Stimulated activated CD4-positive, alpha-beta T cell treated with anti-CD3 and anti-CD28 coated beads, Interleukin-2, amount 100 ng/mL, for 4 hours (primary cell): ENCODE measurements at places on chromosomes 6 and 20.

DNA sequence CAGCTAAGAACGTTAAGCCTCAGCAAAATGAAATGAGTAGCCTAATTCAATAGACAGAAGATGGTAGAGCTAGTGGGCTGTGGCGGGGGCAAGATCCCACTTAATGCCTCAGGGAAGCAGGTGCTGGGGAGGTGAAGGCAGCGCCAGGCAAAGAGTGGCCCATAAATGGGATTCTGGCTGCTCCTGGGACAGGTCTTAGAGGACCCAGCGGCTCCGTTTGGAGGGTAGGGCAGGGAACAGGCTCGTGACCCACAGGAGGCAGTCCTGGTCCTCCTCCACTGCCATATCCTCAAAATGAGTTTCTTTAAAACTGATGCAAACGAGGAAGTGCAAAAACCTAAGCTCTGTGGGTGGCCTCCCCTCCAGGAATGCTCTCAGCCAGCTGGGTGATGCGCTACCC, 32.7 kb downstream of the SAYSD1 start:
- no peak for DNase-seq

DNA sequence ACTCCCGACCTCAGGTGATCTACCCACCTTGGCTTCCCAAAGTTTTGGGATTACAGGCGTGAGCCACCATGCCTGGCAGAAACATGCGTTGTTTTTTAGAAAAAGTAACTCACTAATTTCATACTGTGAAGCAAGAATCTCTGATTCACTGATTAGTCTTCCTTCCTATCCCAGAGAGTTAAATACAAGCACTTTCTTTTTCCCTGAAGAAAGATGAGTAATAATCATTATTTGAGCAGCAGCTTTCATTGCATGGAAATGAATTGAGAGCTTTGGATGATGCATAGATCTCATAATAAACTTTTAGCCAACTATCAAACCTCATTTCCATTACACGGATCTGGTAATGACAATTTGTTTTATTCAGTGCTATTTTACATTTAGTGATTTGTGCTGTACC, 892.5 kb upstream of the EYS start:
- DNase-seq, result no peak

DNA sequence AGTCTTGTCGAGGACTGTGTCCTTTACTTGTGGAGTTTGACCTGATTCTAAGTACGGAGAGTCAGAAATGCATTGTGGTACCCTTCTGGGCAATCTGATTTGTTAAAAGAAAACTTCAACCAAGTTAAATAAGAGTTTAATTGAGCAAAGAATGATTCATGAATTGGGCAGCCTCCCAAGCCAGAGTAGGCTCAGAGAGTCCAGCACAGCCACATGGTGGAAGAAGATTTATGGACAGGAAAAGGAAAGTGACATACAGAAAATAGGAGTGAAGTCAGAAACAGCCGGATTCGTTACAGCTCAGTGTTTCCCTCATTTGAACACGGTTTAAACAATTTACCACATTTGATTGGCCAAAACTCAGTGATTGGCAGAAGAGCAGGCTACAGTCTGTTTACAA, 329.2 kb downstream of the DHX35 start:
- no peak for DNase-seq

- DNase-seq, result no peak
Measured at GRCh38 chr6:122621638-122622037, 11.4 kb downstream of the PKIB start.

DNA sequence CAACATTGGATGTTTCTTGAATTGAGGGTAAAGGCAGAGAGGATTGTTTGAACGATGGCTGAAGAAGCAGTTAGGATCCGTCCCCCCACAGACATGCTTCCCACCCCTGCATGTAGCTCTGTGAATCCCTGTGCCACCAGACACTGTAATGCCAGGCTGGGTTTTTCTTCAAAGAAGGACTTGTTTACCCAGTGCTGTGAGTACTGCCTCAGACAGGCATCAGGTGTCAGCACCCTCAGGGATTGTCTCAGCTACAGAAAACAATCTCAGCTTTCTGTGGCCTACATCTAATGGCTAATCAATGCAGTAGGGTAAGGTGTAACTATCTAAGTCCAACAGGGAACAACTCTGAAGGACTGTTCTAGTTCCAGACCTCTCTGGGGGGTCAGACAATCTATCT, 853.0 kb upstream of the EPHA7 start:
- DNase-seq, result no peak

GRCh38 chr6:123064038-123064437, 68.0 kb downstream of the CLVS2 start:
- DNase-seq, result no peak

GRCh38 chr20:56422076-56422823, 10.2 kb downstream of the CASS4 start:
- DNase-seq, result no peak

DNA sequence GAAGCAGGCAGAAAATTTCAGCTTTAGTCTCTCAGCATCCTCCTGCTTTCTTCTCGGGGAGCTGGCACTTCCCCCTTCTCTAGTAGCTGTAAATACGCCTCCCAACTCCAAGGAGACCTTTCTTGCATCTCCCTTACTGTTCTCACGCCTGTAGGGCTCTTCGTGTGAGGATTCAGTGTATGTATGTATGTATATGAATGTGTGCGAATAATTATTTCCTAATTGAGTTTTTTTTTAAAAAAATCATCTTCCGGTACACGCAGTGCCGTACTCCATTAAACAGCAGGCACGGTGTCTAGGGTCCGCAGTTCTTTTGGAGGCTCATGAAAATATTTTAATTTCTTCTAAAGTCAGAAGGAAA, 85.4 kb downstream of the HFE start:
- no peak for DNase-seq

DNA sequence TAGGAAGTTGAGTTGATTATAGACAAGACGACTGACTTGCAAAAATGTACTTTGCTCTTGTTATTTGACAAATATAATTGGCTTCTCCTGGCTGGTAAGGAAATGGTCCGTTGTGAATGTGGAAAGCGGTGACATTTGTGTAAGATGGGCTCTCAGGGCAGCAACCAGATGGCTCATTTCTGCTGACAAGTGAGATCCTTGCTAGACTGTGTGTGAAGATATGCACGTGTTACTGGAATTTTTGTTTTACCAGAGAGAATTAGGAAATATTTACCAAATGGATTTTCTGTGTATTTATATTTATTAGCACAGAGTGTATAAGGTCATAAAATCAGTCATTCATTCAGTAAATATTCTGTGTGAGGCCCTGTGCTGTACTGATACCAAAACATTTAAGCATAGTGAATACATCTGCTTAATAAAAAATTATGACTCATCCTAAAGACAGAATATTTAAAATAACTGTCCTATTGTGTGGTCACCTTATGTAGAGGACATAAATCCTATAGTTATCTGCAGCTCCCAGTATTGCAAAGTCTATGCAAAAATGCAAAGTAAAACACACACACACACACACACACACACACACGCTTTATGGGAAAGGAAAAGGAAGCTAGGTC, 109.9 kb upstream of the ASF1A start:
- no peak for DNase-seq

- DNase-seq, result no peak
Measured at GRCh38 chr6:38427492-38428210, 212.1 kb downstream of the BTBD9 start.

DNA sequence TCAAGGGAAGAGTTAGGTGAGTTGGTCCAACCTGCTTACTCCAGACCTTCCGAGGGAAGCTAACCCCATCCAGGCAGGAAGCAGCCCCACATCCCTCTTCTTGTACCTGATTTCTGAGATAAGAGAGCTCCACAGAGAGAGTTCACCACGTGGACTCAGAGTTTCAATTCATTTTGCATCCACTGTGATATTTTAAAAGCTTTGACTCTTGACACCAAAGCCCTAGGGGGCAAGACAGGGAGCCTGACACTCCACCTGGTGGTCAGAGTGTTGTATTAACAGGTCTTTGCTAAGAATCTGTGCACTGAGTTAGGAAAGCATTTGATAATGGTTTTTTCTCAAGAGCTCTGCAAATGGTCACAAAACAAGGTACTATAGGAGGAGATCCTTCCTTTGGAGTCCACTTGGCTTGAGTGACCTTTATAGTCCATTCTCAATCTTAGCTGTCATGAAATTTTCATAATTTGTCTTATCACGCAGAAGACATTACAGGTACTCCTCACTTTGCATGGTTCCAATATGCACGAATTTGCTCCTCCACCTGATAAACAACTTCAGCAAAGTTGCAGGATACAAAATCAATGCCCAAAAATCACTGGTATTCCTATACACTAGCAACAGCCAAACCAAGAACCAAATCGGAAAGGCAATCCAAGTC, 56.2 kb upstream of the RIPOR2 start:
- peak; percentile 70 for DNase-seq

GRCh38 chr20:21808863-21809664, 103.6 kb downstream of the PAX1 start:
- DNase-seq, result peak; percentile 1

DNA sequence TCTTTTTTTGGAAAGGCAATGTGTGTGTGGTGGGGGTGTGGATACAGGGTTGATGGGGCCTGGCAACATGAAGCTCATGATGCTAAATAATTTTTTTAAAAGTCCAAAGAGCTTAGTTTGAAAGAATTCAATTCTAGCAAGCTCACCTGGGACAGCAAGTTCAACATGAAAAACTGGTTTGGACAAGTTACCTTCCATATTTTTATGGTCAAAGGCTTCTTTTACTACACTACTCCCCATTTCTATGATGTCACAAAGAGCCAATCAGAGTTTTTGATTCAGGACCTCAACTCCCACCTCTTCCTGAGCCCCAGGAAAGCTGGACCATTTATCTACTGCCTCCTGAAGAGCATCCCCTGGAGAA, 66.1 kb upstream of the CTNNBL1 start:
- DNase-seq, result no peak

DNA sequence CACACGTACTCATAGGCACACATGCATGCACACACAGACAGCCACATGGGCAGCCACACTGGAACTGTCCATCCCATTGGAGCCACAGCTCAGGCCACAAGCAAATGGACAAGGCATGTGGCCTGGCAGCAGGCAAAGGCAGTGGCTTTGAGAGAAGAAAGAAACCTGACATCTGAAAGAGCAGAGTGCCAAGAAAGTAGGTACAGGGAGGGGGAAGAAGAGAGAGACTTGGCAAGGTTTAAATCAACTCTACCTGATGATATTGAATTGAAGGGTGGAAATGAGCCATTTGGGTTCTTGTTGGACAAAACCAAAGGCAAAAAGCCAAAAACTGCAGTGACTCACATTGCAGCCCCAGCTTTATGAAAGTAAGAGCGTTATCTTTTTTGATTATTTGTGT, 142.7 kb downstream of the PCSK2 start:
- no peak for DNase-seq

GRCh38 chr6:36430351-36430750, 12.3 kb downstream of the PXT1 start:
- no peak for DNase-seq

DNA sequence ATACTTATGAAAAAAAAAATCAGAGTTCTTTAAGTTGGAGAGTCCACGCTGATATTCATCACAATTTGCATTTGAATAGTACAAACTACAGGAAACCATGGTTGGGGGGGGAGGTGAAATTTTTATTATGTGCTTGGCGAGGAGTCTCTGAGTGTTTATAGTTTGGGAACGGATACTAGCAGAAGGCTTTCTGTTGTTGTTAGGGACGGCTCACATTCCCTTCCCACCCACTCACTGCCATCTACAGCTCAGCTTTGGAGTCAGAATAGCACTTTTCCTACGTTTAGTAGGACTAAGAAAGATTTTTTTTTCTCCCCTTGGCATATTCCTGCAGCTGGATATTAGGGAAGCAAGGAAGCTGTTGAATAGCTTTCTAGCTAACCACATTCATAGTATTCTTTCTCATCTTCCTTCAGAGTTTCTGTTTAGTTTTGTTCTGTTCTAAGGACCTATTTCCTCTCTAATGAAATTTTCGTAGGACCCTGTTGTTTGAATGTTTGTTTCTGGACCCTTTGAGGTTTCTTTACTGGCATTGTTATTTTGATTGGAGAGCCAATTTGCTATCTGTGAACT, 235.1 kb upstream of the ZNF217 start:
- DNase-seq, result no peak

DNA sequence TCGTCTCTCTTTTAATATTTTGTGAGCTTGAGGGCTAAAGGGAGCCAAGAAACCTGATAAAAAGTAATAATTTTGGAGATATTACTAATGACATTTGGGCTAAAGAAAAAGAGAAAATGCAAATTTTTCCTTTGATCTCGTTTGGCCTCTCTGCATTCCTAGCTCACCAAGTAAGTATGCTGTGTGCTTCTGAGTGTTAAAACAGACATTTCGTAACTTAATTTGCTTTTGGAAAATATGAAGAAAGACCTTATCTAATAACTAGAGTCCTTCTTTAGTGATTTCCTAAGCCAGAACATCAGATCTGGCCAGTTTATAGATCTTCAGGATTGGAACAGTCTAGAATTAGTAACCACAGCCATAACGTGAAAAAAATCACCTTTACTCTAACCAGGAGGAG, 872.9 kb upstream of the SLC35B3 start:
- no peak for DNase-seq

DNA sequence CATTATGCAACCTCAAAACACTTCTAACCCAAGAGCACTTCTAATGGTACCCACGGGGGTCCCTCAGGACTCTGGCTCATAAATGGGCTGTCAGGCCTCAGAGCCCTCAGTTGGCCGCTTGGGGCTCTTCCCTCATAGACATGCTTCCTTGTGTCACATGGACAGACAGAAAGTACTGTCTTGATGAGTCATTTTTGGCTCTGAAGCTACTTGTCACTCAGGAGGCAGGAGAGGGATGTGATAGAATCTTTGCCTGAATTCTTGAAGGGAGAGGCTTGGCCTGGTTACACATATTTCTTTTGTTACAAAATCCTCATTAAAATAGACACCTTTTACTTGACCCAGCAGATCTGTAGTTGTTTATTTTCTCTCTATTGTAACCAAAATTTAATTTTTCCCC, 15.1 kb upstream of the EDN1 start:
- DNase-seq, result no peak

DNA sequence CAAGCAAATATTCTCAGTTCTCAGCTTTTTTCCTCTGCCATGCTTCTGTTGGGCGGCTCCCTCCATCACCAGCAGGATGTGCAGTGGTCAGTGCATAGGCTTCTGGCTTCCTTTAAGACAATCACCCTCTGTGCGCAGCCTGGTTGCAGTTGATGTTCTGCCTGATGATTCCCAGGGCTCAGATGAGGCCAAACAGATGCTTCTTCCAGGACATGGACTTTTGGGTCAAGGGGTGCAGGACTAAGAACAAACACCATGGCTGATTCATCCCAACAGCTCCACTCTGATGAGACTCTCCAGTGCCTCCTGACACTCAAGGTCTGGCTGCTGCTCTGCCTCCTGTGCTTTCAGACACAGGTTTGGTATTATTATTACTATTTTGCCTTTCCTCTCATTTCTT, 554.8 kb upstream of the CDH4 start:
- no peak for DNase-seq

- DNase-seq, result no peak
Measured at GRCh38 chr6:39770446-39770845, 21.7 kb upstream of the DAAM2 start.

- DNase-seq, result no peak
Measured at GRCh38 chr6:156776470-156776839, 723 bp upstream of the ARID1B start.
